ENCODE measurements at places on chromosomes 6 and 20.

DNA sequence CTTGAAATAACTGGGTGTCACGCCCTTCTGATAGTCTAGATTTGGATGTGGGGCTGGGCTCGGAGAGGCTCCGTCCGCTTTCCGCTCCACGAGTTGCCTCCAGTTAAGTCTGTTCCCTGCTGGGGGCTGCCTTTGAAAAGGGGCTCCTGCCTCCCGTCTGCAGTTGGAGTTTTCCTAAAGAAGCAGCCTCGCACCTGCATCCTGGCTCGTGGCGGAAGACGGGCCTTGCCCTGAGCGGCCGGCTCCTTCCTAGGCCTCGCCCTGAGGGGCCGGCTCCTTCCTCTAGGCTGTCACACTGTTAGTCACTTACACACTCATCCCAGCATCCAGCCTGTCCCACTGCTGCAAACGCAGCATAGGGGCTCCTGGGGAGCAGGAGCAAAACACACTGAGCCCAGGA lies 74.4 kb downstream of the SMOC2 start:
- no peak for DNase-seq

DNA sequence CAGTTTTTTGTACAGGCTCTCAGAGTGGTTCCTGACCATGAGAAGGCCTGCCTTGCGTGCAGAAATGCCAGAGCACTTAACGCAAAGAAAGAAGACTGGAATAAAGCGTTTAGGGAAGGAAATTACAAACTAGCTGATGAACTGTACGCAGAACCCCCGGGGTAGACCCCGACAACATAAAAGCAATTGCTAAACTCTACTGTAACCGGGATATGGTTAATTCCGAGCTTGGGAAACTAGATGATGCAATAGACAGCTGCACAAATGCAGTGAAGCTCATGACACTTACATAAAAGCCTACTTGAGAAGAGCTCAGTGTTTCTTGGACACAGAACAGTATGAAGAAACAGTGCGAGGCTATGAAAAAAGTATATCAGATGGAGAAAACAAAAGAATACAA lies 35.7 kb downstream of the CITED2 start:
- DNase-seq = no peak

- no peak for DNase-seq
Measured at GRCh38 chr6:18395177-18395855, 8.2 kb downstream of the RNF144B start.

DNA sequence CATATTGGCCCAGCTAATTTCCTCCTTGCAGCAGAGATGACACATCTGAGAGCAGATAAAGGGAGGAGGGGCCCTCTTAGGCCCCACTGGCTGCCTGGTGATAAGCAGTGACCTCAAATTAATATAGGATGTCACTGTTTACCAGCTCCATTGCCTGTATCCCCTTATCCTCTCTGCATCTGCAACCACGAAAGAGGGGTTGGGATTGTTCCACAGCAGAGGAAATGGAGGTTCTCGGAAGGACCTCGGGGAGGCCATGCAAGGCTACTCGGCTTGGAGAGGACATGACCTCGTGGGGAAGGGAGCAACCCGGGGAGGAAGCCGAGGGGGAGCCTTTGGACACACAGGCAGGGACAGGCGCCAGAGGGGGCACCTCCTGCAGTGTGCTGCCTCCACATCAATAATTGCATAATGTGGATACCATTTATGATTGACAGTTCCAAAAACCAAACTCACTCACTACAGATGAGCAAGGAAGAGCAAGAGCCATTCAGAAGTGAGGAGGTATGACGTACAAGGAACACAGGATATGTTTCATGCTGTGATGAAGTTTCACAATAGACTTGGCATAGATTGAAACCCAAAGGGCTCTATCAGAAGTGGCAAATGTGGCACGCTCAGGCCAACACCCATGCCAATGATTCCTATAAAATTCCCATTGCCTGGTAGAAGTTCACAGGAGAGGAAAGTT lies 177.2 kb upstream of the RNF24 start:
- DNase-seq = peak; percentile 37

DNA sequence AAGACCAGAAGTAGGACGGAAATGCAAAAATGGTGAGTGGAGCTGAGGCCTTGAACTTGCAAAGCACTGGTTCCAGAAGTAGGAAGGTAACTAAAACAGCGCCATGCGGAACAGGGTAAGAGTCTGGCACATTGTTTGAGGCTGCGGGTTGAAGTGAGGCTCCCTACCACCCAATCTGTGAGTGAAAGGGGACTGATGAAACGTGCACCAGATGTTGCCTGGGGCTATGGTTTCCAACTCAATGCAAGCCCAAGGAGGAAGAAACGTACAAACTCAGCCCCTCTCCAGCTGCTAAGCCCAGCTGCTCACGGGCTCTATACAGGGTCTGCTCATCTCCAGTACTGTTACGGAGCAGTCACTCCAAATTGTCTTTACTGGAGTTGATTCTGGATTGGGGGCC lies 68.7 kb upstream of the KCNK16 start:
- no peak for DNase-seq

- DNase-seq = no peak
Measured at GRCh38 chr20:3629893-3630292, 33.3 kb downstream of the GFRA4 start.

DNA sequence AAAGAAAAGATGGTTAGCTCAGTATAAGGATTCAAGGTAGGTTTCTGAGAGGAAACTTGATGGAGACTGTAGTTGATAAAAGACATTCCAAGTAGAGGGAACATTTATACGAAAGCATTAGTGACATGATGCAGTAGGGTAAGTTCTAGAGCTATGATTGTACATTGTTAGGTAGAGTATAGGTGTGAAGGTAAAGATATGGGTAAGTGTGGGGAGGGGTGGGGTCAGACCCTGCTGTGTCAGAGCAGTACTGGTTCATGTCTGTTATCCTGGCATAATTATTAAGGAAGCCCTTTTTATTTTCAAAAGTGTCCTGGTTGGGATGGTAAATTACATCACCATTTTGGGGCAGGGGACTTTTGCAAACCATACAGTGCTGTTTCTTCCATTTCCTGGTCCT lies 635.8 kb downstream of the COL12A1 start:
- DNase-seq = no peak

- DNase-seq = no peak
Measured at GRCh38 chr6:26056583-26057350, 30.5 kb upstream of the HFE start.

- DNase-seq = no peak
Measured at GRCh38 chr6:141587482-141588266, 545.1 kb upstream of the GJE1 start.

GRCh38 chr6:161111261-161111660 lies 119.7 kb downstream of the MAP3K4 start:
- DNase-seq = no peak

- no peak for DNase-seq
Measured at GRCh38 chr6:83928286-83928685, 68.8 kb downstream of the CYB5R4 start.

GRCh38 chr20:62742979-62743776 lies 34.5 kb downstream of the NTSR1 start:
- DNase-seq = peak; percentile 48

- no peak for DNase-seq
Measured at GRCh38 chr20:1154691-1155090, 30.1 kb downstream of the TMEM74B start.

GRCh38 chr6:73657201-73657600 lies 3.4 kb upstream of the SLC17A5 start:
- DNase-seq = no peak

DNA sequence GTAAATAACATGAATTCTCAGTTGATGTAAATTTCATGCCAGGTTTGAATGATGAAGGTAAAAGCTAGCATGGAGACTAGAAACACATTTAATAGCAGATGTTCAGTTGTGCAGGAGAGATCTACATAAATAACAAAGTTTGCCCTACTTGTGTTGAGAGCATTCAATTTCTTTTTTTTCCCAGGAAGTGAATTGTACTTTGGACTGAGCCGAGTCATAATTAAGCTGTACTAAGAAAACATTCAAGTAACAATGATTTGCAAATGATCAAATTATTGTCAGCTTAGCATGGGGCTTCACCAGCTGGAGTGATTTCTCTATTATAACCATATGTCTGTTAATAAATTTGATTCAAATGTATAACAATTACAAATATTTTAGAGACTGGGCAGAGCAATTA lies 893.5 kb upstream of the MAP3K7 start:
- DNase-seq = no peak

DNA sequence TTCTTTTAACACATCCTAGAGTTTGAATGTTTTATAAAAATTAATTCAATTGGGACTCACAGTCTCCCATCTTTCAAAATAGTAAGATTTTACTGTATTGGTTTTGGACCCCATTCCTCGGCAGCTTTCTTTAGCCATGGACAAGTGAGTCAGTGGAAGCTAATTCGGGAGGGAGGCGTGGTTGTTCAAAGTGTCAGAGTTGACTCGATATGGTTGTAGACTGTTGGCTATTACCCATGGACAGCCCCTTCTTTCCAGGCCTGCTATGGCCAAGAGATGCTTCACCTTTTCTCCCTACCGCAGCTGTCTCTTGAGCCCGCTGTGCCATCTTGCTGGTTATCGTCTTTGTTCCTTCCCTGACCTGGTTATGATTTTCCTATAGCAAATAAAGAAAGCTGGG lies 243.0 kb downstream of the CD83 start:
- DNase-seq = no peak

- DNase-seq = no peak
Measured at GRCh38 chr6:21325201-21325856, 268.2 kb upstream of the SOX4 start.

GRCh38 chr6:76774781-76775384 lies 688.4 kb downstream of the HTR1B start:
- DNase-seq = no peak

- DNase-seq = no peak
Measured at GRCh38 chr6:14742171-14742570, 503.7 kb upstream of the JARID2 start.

DNA sequence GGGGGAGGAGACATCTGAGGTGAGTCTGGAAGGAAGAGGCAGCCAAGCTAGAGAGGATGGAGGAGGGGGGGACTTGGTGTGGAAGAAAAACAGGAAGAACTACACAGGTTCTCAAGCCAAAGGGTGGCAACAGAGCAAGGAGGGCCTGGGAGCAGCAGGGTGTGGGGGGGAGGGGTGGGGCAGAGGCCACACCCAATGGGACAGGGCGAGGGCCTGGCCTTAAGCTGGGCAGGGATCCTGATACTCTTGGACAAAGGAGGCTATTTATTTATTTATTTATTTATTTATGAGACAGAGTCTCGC lies 359.0 kb downstream of the ZFAND3 start:
- peak; percentile 23 for DNase-seq

- DNase-seq = no peak
Measured at GRCh38 chr6:138089325-138089724, 17.9 kb downstream of the PERP start.

DNA sequence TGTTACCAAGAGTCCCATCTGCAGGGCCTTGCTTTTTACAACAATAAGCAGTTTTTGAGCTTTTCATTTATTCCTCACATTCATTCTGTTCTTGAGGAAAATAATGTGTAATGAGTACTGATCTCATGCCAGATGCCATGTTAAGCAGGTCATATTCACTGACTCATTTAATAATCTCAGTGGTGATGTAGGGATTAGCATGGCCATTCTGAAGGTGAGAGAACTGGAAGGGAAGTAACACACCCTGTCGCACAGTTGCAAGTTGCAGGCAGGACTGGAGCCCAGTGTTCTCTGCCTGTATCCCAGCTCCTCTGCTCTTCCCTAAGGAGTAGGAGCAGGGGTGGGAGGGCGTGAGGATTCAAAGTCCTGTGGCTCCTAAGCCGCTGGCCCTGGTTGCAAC lies 5.6 kb downstream of the PCIF1 start:
- DNase-seq = no peak

GRCh38 chr6:159535656-159536350 lies 157.2 kb downstream of the SOD2 start:
- DNase-seq = no peak

DNA sequence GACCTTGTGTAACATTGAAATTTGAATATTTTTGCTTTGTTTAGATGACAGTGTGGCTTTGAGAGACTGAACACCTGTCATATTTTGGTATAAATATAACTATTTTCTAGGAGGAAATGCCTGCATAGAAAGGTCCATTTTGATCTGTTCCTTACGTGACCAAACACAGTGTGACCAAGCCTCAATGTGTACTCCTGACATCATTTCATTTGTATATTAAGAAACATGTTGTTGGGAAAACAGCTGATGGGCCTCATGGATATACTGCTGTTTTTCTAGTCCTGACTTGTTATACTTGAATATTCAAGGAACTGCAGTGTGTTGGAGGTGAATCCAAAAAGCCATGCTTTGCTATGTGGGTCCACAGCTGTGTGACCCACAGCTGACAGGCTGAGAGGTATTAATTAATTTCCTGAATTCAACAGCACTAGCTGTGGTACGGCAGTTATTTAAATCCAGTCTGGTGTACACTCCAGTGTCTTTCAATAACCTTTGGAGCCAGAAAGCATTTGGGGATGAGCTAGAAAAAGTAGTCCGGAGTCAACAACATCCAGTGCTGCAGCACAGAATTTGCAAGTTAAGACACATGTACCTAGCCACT lies 18.9 kb downstream of the NCOA7 start:
- no peak for DNase-seq

DNA sequence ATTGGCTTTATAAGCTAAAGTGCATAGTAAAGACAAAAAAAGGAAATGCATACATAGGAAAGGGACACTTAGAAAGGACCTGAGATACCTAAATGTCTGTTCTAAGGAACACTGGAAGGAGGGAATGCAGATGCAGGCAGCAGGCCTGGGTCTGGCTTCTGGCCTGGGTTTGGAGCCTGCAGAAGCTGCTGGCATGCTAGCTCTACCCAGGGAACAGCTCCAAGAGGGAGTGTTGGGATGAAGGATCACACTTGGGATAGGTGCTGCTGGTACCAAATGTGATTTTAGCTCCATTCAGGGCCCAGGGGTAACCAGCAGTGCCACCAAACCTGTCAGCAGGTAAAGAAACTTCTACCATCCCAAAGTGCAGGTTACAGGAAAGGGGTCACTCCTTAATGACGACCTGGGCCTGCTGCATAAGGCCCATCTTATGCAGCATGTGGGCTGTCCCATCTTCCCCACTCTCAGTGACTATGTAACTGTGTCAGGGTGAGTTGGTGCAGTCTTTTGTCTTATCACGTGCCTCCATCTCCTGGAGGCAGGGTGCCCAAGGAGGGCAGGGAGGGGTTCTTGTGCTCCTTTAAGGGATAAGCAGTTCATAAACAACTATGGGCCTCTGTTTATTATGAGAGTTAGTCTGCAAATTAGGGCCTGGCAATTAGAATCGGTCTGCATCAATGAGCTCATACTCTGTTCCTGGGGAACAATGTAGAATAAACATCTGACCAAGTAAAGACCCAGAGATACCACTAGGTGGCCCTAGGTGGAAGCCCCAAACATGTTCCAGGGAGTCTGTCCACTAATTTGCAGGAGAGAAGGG lies 26.9 kb downstream of the DDX27 start:
- DNase-seq = no peak

- DNase-seq = no peak
Measured at GRCh38 chr6:21744331-21744730, 150.8 kb downstream of the SOX4 start.

All from upper lobe of right lung (tissue), 1 donor.